ELF-1 (cell line): ENCODE measurements at places on chromosomes 6 and 20.

- no peak for DNase-seq
Measured at GRCh38 chr20:50565871-50566270, 55.7 kb downstream of the PTPN1 start.

DNA sequence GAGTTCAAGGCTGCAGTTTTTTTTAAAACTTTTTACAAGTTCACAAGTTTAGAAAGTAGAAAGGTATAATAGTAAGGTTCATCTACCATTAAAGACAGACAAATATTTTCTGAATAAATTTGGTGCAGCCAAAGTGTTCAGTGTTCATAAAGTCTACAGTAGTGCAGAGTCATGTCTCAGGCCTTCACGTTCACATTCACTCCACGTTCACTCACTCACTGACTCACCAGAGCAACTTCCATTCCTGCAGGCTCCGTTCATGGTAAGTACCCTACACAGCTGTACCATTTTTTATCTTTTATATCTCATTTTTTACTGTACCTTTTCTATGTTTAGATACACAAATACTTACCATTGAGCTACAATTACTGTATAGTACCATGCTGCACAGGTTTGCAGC is 67.6 kb downstream of the B4GALT5 start:
- no peak for DNase-seq

DNA sequence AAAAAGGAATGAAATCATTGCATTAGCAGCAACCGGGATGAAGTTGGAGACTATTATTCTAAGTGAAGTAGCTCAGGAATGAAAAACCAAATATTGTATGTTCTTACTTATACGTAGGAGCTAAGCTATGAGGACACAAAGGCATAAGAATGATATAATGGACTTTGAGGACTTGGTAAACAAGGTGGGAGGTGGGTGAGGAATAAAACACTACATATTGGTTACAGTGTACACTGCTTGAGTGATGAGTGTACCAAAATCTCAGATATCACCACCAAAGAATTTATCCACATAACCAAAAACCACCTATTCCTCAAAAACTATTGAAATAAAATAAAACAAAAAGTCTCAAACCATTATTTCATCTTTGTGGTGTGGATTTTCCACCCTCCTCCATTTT is 593.5 kb downstream of the TENT5A start:
- no peak for DNase-seq

DNA sequence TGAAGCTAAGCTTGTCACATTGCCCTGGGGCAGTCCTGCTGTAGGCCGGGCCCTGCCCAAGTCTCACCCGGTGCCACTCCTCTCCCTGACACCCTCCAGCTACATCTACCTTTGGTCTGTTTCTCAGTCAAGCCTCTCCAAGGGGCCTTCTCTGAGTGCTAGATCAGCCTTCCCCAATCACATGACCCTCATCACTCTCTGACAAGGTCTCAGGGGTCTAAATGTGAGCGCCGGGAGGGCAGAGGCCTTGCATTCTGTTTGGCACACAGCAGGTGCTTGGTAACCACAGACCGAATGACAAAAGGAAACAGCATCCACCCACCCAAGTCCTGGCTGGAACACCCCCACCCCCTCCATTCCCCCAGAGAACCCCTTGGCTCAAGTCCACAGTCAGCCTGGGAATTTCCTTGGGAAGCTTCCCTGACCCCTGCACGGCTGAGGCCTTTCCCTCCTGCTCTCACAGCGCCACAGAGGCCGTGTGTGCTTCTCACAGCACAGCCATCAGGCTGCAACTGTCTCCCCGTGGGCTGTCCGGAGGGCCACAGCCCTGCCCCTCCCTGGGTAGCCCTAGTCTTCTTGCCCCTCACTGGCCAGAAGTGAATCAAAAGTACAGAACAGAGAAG is 32.9 kb downstream of the PKIG start:
- peak; percentile 55 for DNase-seq

DNA sequence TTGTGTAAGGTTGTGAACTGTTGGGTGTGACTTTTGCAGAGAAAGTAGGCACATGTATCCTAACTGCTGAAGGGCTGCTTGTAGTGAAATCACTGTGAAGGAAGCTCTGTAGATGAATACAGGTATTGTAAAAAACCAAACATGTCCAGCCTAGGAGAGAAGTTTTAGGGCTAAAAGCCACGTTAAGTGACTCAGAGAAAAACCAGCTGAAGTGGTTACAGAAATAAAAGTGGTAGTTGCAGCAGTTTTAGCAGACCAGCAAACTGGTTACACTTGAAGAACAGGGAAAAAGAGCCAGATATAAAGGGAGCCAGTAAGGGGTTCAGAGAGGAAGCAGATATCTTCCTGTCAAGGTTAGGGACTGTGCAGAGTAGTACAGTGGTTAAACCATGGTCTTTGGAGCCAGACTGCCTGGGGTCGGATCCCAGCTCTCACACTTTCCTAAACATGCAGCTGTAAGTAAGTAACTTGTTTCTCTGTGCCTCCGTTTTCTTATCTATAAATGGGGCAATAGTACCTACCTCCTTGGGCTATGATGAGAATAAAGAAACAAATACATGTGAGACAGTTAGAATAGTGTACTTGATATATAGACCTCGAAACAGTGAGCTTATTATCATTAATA is 33.8 kb upstream of the RNF8 start:
- no peak for DNase-seq

DNA sequence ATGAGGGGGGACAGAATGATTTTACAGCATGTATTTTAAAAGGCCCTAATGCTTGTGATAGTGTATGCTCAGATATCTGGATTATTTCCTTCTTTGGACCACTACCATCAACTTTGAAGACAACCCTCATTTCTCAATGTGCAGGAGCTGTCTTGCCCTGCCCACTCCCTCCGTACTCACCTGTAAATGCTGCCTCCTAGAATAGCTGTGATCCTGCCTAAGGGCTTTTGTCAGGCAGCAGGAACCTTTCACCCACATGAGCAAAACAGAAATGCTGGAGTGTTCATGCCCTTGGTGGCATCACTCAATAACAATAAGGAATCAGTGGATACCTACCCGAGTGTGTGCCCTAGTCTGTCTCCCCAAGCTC is 723.6 kb upstream of the FLRT3 start:
- DNase-seq, result no peak

DNA sequence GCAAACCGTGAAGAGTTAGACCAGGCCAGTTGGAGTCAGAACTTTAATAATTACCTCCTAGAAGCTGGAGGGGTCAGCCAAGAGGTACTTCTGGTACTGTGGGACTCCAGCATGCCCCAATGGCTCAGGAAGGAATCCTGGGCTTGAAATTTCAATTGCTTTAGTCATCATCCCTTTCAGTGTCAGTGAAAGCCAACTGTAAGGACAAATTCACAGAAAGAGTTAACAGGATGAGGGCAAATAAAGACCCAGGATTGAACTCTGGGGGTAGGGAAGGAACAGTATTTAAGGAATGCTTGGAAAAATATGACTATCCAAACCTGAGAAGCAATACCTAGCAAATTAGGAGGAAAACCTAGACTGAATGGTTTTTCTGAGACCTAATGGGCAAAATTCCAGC is 735.1 kb upstream of the MARCKS start:
- DNase-seq, result peak; percentile 60

GRCh38 chr6:110687326-110687725 is 127.9 kb downstream of the CDK19 start:
- no peak for DNase-seq

DNA sequence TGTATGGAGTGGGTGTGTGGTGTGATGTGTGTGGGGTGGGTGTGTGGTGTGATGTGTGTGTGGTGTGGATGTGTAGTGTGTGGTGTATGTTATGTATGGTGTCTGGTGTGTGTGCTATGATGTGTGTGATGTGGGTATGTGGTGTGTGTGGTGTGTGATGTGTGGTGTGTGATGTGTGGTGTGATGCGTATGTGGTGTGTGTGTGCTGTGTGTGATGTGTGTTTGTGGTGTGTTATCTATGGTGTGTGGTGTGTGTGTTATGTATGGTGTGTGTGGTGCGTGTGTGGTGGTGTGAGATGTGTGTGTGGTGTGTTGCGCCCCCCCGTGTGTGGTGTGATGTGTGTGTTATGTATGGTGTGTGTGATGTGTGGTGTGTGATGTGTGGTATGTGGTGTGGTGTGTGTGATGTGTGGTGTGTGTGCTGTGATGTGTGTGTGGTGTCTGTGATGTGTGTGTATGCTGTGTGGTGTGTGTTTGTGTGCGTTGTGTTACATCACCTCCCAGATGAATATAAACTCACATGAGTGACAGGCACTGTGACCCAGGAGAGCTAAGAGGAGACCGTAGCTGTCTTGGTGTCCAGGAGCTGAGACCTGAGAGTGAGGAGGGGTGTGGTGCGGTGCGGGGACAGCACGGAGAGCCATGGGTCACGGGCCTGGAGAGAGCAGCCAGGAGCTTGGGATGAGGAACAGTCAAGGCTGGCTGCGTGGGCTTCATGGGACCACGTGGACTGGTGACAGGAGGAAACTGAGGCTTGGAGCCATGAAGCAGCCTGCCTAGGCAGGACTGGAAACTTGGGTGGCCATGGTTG is 8.8 kb downstream of the DLGAP4 start:
- DNase-seq, result no peak

- no peak for DNase-seq
Measured at GRCh38 chr6:22550971-22551670, 18.2 kb upstream of the HDGFL1 start.

DNA sequence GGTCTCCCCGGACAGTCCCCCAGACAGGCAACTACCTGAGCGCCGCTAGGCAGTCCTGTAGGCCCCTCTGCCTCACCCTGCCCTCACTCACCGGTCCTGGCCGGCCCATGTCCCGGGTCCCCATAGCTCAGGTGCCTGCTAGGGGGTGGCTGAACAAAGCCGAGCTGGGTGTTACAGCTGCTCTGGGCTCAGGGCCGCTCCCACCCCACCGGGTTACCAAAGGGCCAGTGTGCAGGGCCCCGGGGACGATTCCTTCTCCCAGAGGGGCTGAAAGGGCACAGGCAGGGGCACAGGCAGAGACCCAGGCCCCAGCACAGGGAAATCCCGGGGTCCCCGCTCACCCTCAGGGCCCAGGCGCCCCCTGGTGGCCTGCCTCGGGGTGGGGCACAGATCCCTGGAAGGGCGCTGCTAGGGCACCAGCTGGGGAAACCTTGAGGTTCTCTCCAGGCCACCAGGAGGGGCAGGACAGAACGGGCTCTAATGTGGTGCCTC is 118.4 kb downstream of the GRM4 start:
- peak; percentile 59 for DNase-seq

DNA sequence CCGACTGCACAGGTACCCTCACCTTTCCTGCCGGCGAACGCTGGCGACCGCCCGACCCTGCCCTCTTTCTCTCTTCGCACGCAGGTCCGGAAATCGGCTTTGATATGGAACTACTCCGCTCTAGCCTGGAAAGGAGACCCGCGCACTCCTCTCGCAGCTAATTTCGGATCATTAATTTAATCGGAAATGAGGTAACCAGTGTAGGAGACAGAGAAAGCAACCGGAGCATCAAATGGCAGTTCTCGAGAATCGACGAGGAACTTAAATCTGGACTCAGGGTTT is 949 bp upstream of the ATXN1 start:
- DNase-seq, result no peak

GRCh38 chr20:1774479-1774878 is 116.9 kb upstream of the SIRPG start:
- DNase-seq, result no peak

DNA sequence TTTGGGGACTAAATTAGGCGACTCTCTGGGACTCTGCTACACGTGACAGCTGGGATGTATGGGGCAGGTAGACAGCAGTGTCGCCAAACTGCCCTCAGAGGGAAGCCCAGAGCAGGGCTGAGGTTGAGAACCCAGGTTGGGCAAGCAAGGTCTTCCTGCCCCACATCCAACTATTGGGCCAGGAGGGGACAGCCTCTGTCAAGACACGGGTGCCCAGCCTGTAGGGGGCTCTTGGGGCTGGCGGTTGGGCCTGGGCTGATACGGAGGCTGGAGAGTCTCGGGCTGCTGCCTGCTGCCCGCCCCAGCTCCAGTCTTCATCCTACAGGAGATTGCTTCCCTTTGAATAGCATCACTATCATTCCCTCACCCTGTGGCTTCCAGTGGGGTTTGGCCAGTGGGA is 33.3 kb downstream of the CPNE5 start:
- DNase-seq, result peak; percentile 44

GRCh38 chr6:84166395-84166794 is 61.0 kb downstream of the CEP162 start:
- no peak for DNase-seq

- no peak for DNase-seq
Measured at GRCh38 chr6:128351255-128351514, 169.2 kb downstream of the PTPRK start.
